Gastrocnemius medialis (tissue), 4 donors: ENCODE measurements at places on chromosomes 4 and X. TPM values are rescaled to one million over a fixed set of nuclear protein-coding genes. Genes with fewer than 3 reads are reported as not detected.
A peak's percentile ranks its signal among the peaks of the same experiment; 100 is the strongest.

Gene CLNK
- total RNA-seq = not detected

Gene RTL9
- total RNA-seq = 0.07 TPM

GRCh38 chrX:71492231-71493065 lies 40.5 kb upstream of the OGT start:
- peak; percentile 51 for DNase-seq
- H3K36me3 ChIP-seq = no peaks in the 10 kb centered on the region
- no peaks in the 10 kb centered on the region for H3K27me3 ChIP-seq
- H3K27ac ChIP-seq = peak overlapping the region; percentile 68

- H3K27me3 ChIP-seq = no peaks in the 10 kb centered on the region
- no peak overlapping the region for H3K27ac ChIP-seq
- DNase-seq = no peak
- no peak overlapping the region for H3K4me3 ChIP-seq
Measured at GRCh38 chrX:120731386-120731785, 101.5 kb upstream of the C1GALT1C1 start.

- DNase-seq = no peak
- H3K27me3 ChIP-seq = no peaks in the 10 kb centered on the region
- no peak overlapping the region for H3K4me3 ChIP-seq
- H3K36me3 ChIP-seq = no peaks in the 10 kb centered on the region
- H3K27ac ChIP-seq = no peak overlapping the region
- no peaks in the 10 kb centered on the region for H3K4me1 ChIP-seq
Measured at GRCh38 chrX:111386615-111387233, 25.3 kb downstream of the DCX start.

- no peaks in the 10 kb centered on the region for H3K36me3 ChIP-seq
- no peaks in the 10 kb centered on the region for H3K4me1 ChIP-seq
- no peak overlapping the region for H3K27ac ChIP-seq
- H3K27me3 ChIP-seq = no peaks in the 10 kb centered on the region
- no peak for DNase-seq
Measured at GRCh38 chr4:76576824-76577223, 141.8 kb downstream of the SHROOM3 start.

DNA sequence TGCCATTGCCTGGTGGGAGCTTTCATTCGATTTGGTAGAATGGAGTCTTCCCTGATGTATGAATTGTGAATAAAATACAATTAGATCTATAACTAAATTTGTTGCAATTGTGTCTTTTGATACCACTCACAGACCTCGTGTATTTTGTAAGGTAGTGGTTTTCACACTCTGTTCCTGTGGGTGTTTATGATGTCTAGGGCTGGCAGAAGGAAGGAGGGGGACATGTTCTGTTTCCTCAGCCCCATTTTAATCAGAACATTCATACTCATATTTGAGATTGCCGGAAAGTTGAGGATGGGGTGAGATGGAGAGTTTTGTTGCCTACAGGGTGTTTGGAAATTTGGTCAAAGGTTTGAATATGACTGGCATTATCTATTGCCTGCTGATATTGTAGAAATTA lies 42.9 kb downstream of the PTTG2 start:
- no peak overlapping the region for H3K27ac ChIP-seq
- peaks cover 27% of the 10 kb centered on the region for H3K4me1 ChIP-seq
- H3K27me3 ChIP-seq = no peaks in the 10 kb centered on the region
- H3K36me3 ChIP-seq = no peaks in the 10 kb centered on the region

Gene TMEM165
- total RNA-seq = 37.3 TPM

DNA sequence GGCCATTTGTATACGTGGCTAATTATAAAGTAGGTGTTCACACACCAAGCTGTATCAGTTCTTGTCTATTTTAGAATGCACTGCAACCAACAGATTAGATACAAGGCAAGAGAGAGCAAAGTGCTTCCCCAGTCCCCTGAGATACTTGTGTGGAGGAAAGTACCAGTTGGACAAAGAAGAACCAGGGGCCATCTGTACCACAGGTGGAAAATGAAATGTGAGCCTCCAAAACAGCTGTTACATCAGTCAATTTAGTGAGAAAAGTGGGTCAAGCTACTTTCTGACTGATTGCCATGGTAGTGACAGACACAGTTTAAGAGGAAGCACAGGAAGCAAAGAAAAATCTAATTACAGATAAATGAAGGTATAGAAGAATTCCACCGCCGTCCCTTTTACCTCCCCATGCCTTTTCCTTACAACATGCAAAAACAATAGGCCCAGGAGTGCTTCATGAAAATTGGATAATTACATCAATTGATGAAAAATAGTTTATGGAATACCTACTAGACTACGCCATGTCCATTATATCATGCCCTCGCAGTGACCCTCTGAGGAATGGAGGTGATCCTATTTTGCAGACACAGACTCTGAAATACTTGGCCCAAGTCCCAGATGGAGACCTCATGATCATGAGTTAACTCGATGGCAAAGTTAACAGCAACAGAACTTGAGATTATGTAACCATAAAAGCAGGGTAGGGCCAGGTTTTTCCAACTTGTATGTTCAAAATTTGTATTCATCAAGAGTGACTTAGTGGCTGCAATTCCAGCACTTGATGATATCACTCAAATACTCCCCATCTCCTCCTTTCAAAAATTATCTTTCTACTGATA lies 15.8 kb downstream of the SMPX start:
- DNase-seq = peak; percentile 38
- peaks cover 39% of the 10 kb centered on the region for H3K4me1 ChIP-seq
- peak overlapping the region; percentile 92 for H3K27ac ChIP-seq
- H3K36me3 ChIP-seq = no peaks in the 10 kb centered on the region
- H3K4me3 ChIP-seq = no peak overlapping the region
- no peaks in the 10 kb centered on the region for H3K27me3 ChIP-seq

Gene WDR19
- total RNA-seq = 16.2 TPM

GRCh38 chr4:176939445-176939844 lies 146.7 kb upstream of the VEGFC start:
- H3K4me1 ChIP-seq = no peaks in the 10 kb centered on the region
- no peak overlapping the region for H3K4me3 ChIP-seq
- no peak for DNase-seq
- H3K27me3 ChIP-seq = no peaks in the 10 kb centered on the region

DNA sequence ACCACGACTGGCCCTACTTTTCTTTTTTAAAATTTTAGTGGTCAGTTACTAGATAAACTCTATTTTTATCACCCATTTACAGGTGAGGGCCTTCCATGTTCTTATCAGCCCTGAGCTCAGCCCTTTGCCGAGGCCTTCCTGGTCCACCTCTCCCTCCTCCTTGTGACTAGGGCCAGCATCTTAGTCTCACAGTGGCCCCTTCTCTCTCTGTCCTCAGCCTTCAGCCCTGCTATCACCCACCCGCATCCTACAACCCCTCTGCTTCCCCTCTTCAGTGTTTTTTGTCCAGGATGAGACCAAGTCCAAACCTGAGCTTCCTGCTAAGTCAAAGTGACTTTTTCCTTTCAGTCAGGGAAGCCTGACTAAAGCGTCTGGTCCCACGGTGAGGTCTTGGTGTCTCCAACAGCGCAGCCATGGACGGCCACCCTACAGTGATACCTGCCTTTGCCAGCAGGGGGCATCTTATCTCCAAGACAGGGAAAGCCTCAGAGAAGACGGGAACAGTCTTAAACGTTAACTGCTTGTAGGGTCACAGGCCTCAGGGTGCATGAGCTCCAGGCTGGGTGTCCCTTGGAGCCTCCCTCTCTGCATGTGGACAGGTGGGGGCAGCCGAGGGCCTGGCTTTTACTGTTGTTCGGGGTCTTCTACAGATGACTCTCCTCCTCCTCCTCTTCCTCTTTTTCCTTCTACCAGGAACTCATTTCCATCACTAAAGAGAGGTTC lies 11.7 kb upstream of the GAGE10 start:
- DNase-seq = no peak
- no peaks in the 10 kb centered on the region for H3K4me1 ChIP-seq
- H3K36me3 ChIP-seq = no peaks in the 10 kb centered on the region
- no peak overlapping the region for H3K4me3 ChIP-seq
- no peak overlapping the region for H3K27ac ChIP-seq
- H3K27me3 ChIP-seq = no peaks in the 10 kb centered on the region

- H3K4me3 ChIP-seq = no peak overlapping the region
- no peaks in the 10 kb centered on the region for H3K4me1 ChIP-seq
- no peaks in the 10 kb centered on the region for H3K36me3 ChIP-seq
- H3K27me3 ChIP-seq = no peaks in the 10 kb centered on the region
- H3K27ac ChIP-seq = no peak overlapping the region
Measured at GRCh38 chrX:83022020-83022419, 486.1 kb upstream of the POU3F4 start.

- H3K27ac ChIP-seq = no peak overlapping the region
- DNase-seq = no peak
- H3K4me1 ChIP-seq = no peaks in the 10 kb centered on the region
Measured at GRCh38 chrX:124103966-124104365, 142.5 kb downstream of the STAG2 start.
